NCI-H82 (cell line): ENCODE measurements at places on chromosomes 3 and 15.

- DNase-seq: no peak
Measured at GRCh38 chr3:119296727-119297122, 2.5 kb downstream of the ARHGAP31 start.

DNA sequence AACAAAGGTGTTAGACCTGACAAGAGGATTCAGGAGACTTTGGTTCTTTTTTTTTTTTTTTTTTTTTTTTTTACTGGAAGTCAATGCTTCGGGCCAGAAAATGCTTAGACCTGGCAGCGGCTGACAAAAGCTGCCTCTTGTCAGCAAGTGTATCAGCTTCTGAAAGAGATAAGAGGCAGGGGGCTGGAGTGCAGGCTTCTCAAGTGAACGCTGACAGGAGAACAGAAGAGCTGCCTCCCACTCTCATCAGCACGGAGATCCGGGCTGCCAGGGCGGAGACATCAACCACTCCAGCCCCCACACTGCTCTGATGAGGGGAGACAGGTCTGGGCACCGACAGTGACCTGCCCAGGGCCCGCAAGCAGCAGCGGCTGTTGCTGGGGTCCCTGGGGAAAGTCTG, 9.4 kb upstream of the SCN5A start:
- no peak for DNase-seq

DNA sequence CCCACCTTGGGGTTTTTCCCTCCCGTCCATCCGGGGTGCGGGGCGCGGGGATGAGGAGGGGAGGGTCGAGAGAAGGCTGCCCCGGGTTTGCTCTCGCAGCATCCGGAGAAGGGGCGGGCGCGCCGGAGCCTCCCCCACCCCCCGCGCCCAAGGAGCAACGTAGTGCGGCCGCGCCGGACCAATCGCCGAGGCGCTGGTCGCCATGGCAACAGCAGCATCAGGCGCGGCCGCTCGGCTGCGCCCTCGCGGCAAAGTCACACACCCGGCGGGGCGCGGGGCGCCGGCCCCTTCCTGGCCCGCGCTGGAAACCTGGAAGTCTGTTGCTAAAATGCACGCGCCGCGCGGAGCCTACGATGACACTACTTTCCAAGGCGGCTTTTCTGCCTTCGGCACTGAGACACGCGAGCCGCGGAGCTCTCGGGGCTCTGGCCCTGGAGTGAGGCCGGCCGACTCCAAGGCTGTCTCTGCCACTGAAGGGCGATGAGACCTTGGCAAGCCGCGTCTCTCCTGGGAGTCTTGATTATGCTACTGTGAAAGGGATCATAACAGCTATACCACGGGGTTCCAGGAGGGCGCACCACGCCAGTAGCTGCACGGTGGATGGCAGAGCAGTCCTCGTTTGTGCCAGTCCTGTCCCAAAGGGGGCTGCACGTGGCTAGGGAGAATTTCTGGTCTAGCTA, at the start of gene IQSEC1:
Gene IQSEC1, minus strand, starts transcription at position 104 of the 680 bp plus-strand sequence. CDS start 415 bp downstream, outside the sequence.
- DNase-seq: peak; percentile 77

GRCh38 chr3:78867409-78868372, 900.1 kb downstream of the ROBO1 start:
- peak; percentile 7 for DNase-seq

GRCh38 chr3:185667574-185667973, 81.5 kb downstream of the SENP2 start:
- DNase-seq: no peak

- peak; percentile 11 for DNase-seq
Measured at GRCh38 chr3:11820531-11821041, 26.1 kb downstream of the TAMM41 start.

DNA sequence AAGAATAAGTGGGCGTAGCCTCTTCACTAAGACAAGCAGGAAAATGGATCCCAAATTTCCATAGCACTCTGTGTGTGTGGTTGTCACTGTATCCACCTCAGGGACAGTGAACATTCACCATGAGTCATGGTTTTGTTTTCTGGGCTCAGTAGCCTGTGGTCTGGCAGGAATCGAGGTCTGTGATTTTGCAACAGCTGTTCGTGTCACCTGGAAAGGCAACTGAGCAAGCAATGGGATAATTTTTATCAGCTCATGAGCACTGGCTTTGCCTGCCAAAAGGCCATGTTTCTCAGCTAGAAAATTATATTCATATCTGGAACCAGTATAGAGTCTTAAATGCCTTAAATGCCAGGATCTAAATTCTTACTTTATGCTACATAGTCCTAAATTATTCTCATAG, 60.9 kb downstream of the STRIT1 start:
- DNase-seq: no peak

GRCh38 chr3:56855856-56856512, 54.2 kb upstream of the ARHGEF3 start:
- DNase-seq: peak; percentile 38

GRCh38 chr3:29591579-29591978, 310.7 kb downstream of the RBMS3 start:
- DNase-seq: no peak

GRCh38 chr3:179375091-179375999, 27.8 kb downstream of the MFN1 start:
- DNase-seq: no peak

GRCh38 chr15:49286649-49287404, 116.8 kb downstream of the GALK2 start:
- DNase-seq: no peak

DNA sequence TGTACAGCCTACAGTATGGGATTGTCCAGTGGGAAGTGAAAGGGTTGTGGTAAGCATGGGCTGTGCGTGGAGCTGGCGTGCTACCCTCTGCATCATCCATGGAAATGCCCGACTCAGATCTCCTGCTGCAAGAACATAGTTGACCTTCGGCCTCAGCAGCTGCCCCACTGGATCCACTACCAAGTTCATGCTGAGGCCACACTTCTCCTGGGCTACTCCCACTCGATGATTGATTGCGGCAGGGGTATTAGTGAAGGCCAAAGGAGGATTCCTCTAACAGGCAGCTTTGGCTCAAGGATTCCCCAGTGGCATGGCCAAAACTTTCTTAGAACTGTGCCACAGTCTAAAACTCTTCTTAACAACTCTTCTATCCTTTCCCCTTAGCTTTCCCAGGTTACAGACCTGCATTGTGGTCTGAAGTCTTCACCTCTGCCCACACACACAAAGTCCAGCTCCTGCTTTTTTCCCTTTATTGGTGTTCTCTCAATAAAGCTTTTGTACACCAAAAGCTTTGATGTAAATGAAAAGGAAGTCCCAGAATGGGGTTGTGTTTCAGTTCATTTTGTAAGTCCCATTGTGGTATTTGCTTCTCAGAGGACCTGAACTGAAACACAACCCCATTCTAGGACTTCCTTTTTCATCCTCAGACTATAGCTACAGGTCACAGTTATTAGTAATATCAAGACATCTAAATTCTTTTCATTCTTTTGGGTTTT, 4.9 kb upstream of the TBC1D5 start:
- DNase-seq: no peak

DNA sequence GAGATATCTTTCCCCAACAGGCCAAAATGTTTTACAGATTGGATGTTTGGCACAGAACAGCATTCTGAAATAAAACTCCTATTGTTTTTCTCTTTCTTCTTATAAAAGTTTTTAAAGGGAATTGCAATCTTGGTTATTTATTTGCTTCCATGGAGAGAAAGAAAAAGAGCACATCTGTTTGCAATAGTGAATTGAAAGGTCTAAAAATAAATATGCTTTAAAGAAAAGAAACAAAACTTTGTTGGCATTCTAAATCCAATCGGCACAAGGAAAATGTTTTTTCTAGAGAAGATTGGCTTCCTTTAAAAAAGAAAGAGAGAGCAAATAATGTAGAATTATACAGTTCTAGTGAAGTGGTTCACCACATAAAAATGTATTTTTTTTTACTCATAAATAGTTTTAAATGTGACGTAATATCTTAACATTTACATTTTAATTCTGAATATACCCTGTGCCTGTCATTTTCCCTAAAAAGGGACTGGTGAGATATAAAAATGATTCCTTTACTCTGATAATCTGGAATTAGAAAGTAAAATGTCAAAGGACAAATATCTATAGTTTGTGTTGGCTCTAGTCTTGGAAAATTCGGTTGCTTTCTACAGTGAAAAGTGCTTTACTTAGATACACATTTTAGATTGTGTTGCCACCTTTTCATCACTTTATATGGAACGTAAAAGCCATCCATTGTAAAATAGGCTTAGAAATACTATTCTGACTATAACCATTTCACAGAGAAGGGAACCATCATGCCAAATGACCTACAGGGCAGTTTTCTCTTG, 257.4 kb upstream of the CBLB start:
- DNase-seq: no peak

GRCh38 chr3:169365993-169366915, 297.3 kb downstream of the MECOM start:
- no peak for DNase-seq

DNA sequence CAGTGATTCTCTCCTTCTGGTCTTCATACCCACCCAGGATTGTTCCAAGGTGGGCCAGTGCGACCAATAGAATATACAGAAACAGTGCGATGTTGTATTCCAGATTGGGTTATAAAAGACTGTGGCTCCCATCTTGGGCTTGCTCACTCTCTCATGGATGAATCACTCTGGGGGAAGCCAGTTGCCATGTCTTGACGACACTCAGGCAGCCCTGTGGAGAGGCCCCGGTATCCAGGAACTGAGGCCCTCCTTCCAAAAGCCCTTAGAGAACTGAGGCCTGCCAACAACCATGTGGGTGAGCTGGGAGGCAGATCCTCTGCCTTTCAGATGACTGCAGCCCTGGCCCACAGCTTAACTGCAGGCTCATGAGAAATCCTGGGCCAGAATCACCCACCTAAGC, 57.2 kb downstream of the SH3GL3 start:
- no peak for DNase-seq

DNA sequence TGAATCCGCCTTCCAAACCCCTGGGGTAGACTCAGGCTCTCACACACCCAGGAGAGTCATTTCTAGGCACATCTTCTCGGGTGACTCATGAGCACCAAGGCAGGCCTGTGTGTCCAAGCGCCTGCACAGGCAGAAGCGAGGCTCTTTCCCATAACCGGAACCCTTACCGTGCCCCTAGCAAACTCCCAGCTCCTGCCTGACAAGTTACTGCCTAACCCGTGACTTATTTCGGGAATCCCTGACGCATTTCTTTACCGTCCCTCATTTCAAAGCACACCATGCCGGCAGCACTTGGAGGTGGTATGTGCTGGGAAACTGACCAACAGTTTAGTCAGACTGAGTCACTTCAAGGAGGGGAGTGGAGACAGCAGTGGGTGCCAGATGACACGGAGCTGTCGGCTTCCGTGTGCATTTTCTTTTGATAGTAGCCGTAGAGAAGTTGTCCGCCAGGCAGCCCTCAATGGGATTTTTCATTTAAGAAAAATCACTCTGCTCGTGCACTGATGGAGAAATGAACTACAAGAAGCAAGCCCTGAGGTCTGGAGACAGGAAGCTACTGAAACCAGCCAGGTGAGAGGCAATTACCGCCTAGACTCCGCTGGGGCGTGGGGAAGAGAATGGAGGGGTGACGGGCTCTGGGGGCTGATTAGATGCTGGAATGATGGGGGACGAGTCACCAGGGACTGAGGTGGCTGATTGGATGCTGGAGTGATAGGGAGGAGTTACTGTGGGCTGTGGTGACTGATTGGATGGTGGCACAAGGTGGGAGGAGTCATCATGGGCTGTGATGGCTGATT, 17.3 kb upstream of the HRH1 start:
- peak; percentile 81 for DNase-seq

GRCh38 chr3:8380904-8381704, 120.5 kb upstream of the LMCD1 start:
- no peak for DNase-seq

GRCh38 chr15:60396560-60396957, 1.2 kb downstream of the ANXA2 start:
- no peak for DNase-seq

- DNase-seq: no peak
Measured at GRCh38 chr3:63869940-63870614, 6.4 kb downstream of the ATXN7 start.

DNA sequence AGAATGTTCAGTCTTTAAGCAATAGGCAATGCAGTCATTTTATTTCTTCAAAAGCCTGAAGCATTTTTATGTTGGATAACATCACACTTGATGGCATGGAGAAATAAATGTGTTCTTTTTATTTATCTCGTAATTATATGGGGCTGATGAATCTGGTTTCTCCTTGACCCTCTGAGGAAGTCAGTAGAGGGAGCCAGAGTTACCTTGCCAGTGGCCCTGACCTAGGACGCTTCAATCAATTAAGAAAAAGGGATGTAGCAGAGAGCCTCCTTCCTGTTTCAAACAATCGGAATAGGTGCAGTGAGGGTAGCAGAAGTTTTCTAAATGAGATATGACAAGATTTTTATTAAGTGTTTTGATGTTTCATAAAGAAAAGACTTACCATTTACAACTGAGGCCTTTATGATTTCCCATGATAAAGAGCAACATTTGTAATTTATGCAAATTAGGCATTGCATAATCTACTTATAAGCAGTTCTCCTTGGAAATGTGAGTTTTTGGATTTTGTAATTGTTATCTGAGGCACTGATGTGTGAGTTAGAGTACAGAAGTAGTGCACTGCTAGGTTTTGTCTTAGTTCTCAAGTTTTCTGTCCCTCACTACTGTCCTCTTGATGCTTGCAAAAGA, 129.1 kb downstream of the RAP2B start:
- peak; percentile 64 for DNase-seq

- DNase-seq: no peak
Measured at GRCh38 chr3:171731691-171732090, 78.6 kb downstream of the PLD1 start.

DNA sequence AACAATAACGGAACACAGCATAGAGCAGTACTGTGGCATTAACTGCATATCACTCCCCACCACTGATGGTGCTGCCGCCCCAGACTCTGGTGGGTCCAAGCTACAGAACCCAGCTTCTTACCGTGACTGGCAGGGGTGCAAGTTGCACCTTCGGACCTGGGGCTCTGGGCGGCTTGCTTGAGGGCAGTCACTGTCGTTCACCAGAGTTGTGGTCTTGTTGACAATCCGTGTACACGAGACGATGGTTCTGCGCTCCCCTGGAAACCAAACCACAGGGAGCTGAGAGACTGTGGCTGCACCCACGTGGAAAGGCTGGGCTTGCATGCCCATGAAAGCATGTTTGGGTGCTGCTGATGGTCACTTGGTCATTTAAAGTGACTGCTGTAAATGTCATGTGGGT, 293.0 kb downstream of the ADAMTS17 start:
- no peak for DNase-seq

GRCh38 chr3:72818905-72819304, 29.3 kb downstream of the SHQ1 start:
- no peak for DNase-seq

- DNase-seq: no peak
Measured at GRCh38 chr3:53740956-53741355, 105.3 kb downstream of the CHDH start.

DNA sequence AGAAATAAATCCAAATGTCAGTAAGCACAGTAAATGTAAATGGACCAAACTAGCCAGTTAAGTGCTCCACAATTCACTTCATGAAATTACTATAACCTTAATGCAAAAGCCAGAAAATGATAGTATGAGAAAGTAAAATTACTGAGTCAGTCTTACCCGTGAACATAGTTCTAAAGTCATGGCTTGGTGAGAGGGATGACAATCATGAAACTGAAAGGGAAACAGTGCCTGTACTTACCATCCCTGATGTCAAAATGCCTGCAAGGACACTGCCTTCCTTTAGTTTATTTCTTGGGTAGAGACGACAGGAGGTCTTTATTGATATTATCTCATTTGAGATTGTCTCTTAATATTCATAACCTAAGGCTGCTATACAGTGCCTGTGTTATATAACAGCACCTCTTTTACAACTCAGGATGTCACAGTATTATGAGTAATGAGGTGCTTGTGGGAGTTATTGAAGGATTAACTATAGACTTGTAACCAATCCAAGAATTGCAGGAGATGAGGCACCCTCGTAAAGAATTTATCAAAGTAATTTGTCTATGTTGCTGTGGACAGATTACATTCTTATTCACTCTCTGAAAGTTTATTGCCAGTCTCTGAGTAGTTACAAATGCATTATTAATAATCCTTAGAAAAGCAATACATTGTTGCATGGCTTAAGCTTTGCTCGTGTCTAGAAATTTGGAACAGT, 142.9 kb upstream of the BFSP2 start:
- DNase-seq: no peak
